ENCODE measurements at places on chromosomes 6 and 20. TPM values are rescaled to one million over a fixed set of nuclear protein-coding genes. Genes with fewer than 3 reads are reported as not detected.

GRCh38 chr6:14000901-14001300 lies 76.1 kb downstream of the RNF182 start:
- no peak for DNase-seq

GRCh38 chr6:48110436-48111142 lies 408 bp downstream of the PTCHD4 start:
- no peak for DNase-seq

The SLC12A5 gene
- 3.2 TPM for total RNA-seq

DNA sequence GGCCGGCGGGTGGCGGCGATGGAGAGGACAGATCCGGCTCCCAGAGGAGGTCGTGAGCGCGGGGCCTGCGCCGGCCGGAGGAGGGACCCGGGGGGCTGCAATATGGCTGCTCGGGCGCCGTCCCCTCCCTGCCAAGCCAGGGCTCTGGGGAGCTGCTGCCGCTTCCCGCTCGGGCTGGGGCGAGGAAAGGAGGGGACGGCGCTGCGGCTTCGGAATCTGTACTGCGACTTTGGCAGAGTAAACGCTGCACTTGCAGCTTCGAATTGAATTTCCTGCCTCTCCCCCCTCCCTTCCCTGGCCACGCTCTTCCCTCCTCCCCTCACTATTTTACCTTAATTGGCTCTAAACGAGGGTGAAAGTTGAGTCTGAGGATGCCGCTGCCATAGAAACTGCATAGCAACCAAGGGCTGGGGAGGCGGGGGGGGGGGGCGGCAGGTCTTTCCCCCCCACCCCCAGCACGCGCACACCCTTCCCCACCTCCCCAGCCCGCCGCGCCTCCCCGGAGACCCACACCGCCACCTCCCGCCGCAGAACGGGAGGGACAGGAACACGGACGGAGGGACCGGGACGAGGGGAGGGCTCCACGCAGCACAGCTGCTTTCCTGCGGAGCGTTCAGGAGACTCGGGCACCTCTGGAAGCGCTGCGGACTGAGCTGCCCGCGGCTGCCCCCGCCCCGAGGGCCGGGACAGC lies 93.9 kb downstream of the RNASET2 start:
- DNase-seq = no peak

DNA sequence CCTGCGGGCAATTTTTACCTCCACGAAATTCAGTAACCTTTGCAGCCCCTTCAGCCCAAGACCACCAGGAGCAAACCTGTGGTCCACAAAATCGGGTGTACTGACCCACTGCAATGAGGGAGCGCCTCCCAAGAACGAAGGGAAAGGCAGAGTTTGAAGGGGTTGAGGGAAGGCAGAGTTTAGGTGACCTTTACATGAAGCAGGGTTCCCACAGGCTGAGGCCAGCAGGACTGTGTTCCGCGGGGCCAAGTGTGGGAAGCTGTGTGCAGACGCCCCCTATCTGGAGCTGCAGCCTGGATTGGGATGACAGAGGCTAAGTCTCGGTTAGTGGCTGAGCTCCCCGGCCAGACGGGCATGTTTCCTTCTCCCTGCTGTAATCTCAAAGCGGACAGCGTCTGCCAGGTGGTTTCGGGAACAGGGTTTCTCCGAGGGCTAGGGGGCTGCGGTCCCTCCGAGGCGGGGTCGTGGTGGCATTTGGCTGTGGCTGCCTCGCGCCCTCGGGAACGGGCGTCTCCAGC lies 826 bp upstream of the PYGB start:
- no peak for DNase-seq

- no peak for DNase-seq
These were observed 65.0 kb upstream of the IFNGR1 start for GRCh38 chr6:137283940-137284810.

DNA sequence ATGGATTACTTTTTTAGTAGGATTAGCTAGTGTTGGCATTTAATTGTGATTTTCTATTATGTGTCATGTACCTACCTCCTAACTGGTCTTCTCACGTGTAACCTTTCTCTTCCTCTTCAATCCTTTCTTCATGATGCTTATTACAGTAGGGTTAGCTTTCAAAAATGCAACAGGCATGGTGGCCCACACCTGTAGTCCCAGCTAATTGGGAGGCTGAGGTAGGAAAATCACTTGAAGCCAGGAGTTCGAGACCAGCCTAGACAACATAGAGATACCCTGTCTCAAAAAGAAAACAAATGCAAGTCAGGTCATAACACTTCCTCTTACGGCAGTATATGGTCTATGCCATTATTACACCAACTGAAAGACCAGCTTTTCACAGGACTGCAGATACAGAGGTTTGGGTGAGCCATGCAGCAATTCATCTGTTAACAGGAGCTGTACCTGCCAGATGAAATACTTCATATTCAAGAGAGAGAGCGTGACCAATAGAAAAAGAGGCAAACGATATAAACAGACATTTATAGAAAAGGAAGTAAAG lies 195.0 kb downstream of the TMEM242 start:
- DNase-seq = no peak

The APOM gene
- 1.3 TPM for total RNA-seq

DNA sequence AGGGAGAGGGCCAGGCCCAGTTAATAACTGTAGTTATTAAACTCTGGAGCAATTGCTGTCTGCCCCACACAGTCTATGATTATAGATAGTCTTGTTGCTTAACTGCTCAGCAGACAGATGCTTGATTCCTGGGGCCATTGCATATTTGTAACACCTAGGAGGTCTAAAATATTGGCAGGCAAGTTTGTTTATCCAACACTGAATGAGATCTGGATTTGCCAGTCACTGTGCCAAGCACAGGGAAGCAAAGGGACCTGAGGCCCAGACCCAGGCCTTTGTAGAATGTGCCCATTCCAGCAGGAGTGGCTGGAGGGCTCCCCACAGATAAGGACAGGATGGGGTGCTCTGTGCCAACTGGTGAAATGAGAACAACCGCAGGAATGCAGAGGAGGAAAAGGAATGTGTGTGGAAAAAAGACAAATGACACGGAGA lies 17.6 kb upstream of the ENTPD6 start:
- no peak for DNase-seq

- DNase-seq = peak; percentile 97
These were observed 664.8 kb upstream of the MMS22L start for GRCh38 chr6:97947841-97948240.

DNA sequence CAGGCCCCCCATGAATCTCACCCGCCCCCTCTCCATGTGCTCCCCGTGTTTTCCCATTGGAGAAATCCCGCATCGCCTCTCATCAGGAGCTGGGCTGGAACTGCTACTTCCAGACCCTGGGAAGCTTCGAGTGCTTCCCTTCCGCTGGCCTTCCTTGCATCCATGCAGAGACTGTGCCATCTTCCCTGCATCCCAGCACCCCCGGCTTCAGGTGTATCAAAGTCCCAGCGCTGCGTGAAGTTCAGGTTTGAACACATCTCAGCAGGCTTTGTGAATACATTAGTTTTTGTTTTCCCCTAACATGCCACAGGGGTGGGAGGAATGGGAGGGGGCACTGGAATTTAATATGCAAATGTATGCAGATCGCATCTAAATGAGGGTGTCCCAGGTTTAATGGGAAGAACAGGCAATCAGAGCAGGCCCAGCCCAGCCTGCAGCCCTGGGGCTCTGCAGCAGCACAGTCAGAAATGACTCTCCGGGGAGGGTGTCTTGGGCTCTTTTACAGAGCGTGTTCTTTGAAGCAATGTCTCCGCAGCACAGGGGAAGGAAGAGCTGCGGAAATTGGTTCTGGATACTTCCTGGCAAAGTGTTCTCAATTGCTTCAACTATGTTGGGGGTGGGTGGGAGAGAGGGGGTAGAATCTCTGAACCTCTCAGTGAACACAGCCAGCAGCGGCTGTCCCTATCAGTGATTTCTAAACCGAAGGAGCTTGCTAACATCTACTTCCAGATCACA lies 8.3 kb upstream of the MMP9 start:
- DNase-seq = no peak

Measured in foreskin keratinocyte (primary cell).